ENCODE measurements at places on chromosomes 12 and 14.

DNA sequence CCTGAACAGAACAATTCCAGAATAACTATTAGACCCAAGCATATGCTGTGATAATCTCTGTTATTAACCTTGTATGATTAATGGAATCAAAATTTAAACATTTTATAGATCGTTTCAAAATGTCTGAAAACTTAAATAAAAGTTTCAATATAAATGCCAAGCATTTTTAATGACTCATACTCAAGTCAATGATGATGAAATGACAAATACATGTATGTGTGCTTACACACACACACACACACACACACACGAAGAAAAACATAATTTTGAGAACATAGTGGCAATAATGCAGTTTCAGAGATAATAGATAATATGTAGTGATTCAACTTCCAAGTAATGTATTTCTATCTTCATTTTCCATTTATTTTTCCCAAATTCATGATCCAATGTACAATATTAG is 384.9 kb upstream of the FOXG1 start:
- no peak for DNase-seq

GRCh38 chr12:119340578-119340977 is 6.0 kb downstream of the CCDC60 start:
- DNase-seq: no peak

- no peak for DNase-seq
Observed at GRCh38 chr12:105454688-105455087, 124.2 kb downstream of the C12orf75 start.

GRCh38 chr12:26278666-26279065 is 83.3 kb downstream of the SSPN start:
- DNase-seq: no peak

DNA sequence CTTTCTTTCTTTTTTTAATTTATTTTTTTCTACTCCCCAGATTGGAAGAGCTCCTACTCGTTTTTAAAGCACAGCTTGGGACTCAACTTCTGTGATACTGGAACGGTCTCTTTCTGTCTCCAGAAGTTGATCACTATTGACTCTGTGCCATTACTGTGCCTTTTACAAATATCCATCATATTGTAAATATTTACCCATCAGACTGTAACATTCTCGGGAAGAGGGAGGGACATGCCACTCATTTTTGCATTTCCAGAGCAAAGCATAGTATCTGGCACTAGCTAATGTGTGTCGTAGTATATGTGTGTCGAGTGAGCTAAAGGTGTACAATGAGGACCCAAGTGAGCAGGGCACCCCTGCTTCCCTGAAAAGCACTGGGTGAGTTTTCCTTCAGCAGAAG is 24.0 kb upstream of the GSG1 start:
- DNase-seq: no peak

- DNase-seq: peak; percentile 58
Observed at GRCh38 chr14:100237735-100238418, 1.1 kb upstream of the YY1 start.

Measured in NCI-H345 (cell line).